ENCODE measurements at places on chromosomes 4 and X.

- no peak for DNase-seq
Measured at GRCh38 chr4:63430105-63430504, 979.1 kb downstream of the TECRL start.

DNA sequence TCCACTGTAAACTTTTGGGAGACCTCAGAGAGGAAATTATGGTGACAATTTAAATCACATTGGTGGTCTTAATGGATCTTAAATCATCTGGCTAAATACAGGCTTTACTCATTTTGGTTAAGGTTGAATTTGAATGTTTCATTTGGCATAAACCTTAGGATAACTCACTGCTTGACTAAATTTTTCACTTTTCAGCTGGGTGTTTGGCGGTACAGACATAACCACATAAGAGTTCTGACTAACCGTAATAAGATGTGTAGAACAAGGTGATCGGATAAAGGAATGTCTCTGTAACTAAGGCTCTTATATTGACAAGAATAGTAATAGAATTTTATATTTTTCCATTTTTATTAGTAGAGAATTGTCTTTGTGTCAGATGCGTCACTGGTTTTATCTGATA is 281.0 kb downstream of the BMPR1B start:
- DNase-seq = no peak

- no peak for DNase-seq
Measured at GRCh38 chr4:147195386-147195785, 249.7 kb upstream of the TTC29 start.

DNA sequence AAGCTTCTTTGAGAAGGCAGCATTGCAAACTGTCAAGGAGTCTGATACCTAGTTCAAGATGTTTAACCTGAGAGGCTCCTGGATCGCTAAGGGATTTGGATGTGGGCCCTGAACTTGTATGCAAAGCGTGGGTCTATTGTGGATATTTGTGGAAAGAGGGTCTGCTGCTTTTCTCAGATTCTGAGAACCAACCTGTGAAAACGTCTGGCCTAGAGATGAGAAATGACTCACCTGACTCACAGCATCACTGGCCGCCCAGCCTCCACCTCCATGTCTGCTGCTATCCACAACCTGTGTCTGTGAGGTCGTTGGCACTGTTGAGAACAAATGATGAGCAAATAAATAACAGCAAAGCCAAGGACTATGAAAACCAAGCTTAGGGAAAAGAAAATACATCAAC is 33.3 kb upstream of the PROM1 start:
- no peak for DNase-seq

GRCh38 chrX:97290199-97290598 is 406.5 kb downstream of the RPA4 start:
- DNase-seq = no peak

DNA sequence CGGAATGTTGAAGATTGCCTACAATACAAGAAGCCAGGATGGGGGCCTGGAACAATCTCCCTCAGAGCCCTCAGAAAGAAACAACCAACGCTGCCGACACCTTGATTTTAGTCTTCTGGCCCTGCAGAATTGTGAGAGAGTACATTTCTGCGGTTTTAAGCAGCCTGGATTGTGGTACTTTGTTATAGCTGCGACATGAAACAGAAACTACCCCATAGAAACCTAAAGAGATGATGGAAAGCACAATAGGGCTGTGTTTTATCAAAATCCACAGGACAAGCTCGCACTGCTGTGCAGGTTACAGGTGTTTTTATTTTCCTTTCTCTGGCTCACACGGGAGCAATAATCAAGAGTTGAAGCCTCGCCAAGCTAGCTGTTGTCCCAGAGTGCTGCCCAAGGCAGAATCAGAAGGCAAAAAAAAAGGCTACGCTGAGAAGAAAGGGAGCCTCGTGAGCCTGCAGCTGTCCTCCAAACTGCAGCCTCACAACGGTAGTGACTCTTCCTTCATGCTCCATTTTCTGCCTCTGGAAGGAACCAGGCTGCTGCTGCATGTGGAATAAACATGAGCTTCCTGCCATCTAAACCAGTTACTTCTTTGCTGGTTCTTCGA is 232.4 kb downstream of the LDB2 start:
- DNase-seq = no peak

DNA sequence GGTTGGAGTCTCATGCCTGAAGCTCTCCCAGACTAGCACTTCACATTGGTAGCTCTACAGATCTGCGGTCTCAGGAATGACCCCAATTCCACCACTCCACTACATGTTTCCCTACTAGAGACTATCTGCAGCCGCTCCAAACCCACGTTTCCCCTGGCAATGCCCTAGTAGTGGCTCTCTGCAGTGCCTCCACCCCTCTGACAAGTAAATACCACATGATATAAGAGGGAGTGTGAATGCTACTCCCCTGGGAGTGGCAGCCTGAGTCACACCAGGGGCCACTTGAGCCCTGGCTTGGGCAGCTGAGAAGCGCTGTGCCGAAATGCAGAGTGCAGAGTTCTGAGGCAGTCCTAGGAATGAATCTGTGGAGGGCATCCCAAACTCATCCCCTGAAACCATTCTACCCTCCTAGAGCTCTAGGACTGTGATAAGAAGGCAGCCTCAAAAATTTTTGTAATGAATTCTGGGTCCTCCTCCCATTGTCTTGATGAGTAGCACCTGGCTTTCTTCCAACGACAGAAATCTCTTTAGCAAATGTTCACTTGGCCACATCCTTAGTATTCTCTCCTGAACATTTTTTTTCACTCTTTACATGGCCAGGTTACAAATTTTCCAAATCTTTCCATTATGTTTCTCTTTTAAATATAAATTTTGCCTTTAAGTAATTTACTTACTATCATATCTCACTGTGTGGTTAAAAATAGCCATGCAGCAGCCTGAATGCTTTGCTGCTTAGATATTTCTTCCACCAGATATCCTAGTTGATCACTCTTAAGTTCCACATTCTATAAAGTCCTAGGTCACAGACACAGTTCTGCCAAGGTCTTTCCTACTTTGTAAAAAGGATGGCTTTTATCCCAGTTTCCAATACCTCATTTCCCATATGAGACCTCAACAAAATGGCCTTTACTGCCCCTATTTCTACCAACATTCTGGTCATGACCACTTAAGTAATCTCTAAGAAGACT is 160.2 kb upstream of the CPEB2 start:
- no peak for DNase-seq

- no peak for DNase-seq
Measured at GRCh38 chr4:90281541-90282355, 154.6 kb downstream of the CCSER1 start.

DNA sequence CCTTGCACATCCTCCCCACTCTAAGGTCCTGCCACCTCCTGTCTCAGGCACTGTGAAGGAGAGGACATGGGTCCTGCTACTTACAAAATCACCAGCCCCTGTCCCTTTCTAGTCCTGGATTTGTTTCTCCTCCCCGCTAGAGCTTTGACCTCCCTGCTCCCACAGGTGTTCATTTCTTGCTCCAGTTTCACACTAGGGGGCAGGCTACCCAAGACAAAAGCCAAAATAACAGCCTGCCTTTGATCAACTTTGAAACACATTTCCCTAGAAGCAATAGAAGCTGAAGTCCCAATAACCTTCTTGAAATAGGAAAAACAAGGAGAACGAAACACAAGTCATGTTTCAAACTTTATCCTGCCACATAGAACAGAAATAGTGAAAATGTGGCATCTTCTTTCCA is 164.4 kb downstream of the QDPR start:
- no peak for DNase-seq

DNA sequence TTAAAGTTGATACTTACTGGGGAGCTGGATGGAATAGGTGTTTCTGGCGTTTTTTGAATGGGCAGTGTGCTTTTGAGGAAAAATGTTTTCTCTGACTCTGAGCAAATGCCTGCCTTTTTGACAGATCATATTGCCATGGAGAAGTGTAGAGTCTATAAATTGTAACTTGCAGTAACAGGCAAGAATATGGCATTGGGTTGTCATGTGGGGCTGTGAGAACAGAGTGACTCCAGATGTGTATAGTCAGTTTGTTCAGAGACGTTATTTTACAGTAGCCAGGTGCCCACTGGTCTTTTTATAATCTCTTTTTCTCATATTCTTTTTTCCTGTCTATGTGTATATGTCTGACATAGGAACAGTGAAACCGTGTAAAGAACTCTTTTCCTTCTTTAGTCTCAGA is 40.8 kb downstream of the RAPGEF2 start:
- no peak for DNase-seq

DNA sequence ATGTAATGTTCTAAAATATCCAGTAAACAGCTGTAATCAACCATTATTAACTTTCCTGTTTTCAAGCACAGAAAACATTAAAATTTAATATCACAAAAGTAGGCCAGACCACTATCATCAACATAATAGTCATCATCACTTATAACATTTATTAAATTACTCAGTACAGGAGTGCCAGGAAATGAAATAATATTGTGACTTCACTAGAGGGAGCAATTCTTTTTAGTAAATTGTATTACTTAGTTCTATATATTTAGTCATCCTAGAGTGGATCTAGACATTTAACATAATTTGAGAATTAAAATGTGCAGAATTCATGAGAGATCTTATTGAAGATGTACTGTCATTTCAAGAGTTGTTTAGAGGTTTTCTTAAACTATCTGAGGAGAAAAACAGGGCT is 33.6 kb downstream of the PITX2 start:
- no peak for DNase-seq

DNA sequence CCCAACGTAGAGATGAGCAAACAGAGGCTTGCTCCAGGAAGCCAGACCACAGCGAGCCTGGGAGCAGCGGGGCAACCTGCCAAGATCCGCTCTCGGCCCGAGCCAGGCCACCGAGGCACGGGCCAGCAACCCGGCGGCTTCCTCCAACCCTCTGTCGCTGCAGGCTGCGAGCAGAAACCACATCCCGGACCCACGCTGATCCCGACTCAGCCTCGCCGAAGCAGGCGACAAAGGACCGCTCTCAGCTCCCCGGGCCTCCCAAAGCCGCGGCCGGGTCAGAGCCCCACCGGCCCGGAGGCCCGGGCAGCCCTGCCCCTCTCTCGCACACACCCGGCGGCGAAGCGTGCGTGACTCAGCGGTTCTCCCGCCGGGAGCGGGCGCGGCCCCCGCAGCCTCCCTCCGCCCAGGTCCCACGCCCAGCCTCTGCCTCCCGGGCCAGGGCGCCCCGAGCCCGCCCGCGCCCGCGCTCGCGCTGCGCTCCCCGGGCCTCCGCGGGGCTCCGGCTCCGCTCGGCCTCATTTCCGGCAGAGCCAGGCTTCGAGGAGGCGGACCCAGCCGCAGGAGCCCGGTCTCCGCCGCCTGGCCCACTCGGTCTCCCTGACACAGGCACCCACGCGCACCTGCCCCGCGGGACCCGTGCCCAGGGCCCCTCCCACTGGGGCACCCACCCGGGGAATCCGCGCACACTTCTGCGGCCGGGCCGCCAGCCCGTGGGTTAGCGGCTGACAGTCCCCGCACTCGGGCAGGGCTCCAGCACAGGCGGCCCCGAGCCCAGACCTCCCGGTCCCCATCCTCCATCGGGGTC is 1.7 kb downstream of the PPP2R2C start:
- DNase-seq = no peak

DNA sequence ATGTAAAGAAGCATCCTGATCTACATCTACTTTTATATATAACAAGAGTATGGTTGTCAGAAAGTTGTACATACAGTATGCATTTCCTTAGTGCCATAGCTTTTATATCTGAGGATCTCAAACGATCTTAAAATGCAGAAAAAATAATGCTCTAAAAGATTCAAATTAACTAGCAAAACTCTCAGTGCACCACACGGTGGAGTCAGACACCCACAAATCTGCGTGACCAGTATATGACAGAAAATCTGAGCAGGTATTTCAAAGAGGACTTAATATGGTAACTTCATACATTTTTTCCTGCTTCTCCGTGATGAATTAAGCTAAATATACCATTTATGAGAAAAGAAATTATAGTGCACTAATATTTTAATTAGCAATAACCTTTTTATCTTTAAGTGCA is 803.0 kb downstream of the DMD start:
- DNase-seq = no peak

GRCh38 chrX:38060331-38060878 is 54.1 kb downstream of the SYTL5 start:
- no peak for DNase-seq

GRCh38 chr4:139975830-139976272 is 178.1 kb downstream of the MAML3 start:
- no peak for DNase-seq

- no peak for DNase-seq
Measured at GRCh38 chr4:124579896-124580295, 132.6 kb downstream of the ANKRD50 start.

- DNase-seq = no peak
Measured at GRCh38 chrX:100830143-100830542, 10.0 kb downstream of the CSTF2 start.

GRCh38 chrX:78035061-78035460 is 65.6 kb upstream of the PGAM4 start:
- DNase-seq = no peak

DNA sequence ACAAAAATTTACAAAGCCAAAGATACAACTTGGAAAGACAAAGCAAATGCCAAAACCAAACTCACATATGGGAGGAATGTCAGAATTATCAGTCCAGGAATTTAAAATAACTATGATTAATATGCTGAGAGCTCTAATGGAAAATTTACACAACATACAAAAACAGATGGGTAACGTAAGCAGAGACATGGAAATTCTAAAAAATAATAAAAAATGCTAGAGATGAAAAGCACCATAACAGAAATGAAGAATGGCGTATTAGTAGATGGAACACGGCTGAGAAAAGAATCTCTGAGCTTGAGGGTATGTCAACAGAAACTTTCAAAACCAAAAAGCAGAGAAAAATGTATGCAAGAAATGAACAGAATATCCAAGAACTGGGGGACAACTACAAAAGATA is 4.1 kb upstream of the MANBA start:
- no peak for DNase-seq

- DNase-seq = no peak
Measured at GRCh38 chr4:101269682-101270081, 77.6 kb downstream of the PPP3CA start.

DNA sequence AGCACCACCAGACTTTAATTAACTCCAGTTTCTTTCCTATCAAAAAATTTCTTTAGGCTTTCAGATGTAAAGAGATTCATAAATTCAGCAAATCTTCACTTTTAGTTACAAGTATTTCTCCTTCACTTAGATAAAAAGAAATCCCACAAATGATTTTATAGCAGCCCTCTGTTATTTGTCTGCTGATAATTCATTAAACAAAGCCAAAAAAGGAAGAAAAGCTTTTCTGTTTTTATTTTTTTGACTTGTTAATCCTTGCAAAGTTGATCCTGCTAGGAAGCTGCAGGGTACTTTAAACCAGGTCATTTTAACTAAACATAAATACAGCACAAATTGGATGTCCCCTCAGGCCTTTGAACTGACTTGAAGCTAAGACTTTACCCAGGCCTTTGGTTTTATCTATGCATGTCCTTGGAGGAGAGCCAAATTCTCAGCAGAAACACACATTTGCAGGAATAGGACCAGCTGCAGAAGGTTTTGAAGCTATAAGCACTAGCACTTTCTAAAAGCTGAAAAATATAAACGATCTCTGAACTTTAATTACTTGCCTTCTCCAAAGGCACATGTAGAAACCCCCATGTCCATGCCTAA is 57.5 kb downstream of the PCDH18 start:
- DNase-seq = no peak

GRCh38 chr4:1245481-1246051 is 3.4 kb downstream of the CTBP1 start:
- DNase-seq = no peak

GRCh38 chr4:53364624-53365023 is 1.2 kb downstream of the SCFD2 start:
- no peak for DNase-seq

GRCh38 chrX:13685126-13685763 is 3.7 kb upstream of the RAB9A start:
- DNase-seq = no peak

Measured in activated effector memory CD4-positive, alpha-beta T cell treated with Interleukin-2 at 50 U/mL for 16 hours (primary cell).